ENCODE measurements at places on chromosomes 16 and 17.

GRCh38 chr17:1498233-1498632, 5.7 kb upstream of the MYO1C start:
- no peak for DNase-seq

GRCh38 chr17:32590974-32591373, 104.2 kb downstream of the CDK5R1 start:
- peak; percentile 83 for DNase-seq

- no peak for DNase-seq
Measured at GRCh38 chr17:17730250-17730935, 49.1 kb downstream of the RAI1 start.

DNA sequence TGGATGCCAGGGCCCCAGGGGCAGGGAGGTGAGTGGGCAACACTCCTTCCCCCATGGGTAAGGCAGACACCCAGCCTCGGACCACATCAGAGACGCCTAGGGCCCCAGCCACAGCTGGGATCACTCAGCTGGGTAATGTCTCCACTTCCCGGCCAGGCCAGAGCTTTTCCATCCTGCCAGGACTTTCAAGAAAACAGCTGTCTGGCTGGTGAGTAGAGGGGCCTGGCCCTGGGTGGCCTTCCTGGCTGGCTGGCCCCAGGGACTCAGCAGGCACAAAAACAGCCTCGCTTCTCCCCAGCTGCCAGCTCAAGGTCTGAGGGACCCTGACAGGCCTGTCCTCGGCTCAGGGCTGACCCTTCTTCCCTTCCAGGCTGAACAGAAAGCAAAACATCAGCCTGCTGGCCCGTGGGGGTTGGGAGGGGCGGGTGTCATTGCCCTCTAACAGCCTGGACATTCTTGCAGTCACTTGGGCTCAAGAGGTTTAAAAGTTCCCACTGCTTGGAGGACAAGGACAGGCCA, 45.3 kb upstream of the JPH3 start:
- DNase-seq, result no peak

DNA sequence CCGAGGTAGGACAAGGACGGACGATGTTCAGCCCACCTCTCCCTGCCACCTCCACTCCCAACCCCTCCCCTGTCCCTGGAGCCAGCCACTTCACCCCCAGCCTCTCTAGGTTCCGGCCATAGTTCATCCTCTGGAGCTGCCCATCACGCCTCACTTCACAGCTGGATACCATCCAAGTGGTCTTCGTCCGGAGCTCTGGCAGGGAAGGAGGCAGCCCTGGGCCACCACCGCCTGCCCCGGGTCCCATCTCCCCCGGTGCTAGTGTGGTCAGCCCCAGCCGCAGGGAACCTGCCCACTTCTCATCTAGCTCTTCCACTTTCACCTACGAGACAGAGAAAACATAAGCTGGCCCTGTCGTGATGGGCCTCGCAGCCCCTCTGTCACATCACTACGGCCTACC, 6.3 kb upstream of the GPS2 start:
- DNase-seq, result no peak

GRCh38 chr16:49465661-49466528, 92.3 kb downstream of the C16orf78 start:
- DNase-seq, result no peak

- DNase-seq, result no peak
Measured at GRCh38 chr17:61490540-61490975, 38.3 kb downstream of the TBX4 start.

- DNase-seq, result no peak
Measured at GRCh38 chr17:83137523-83137922, 58.1 kb downstream of the METRNL start.

- DNase-seq, result no peak
Measured at GRCh38 chr17:76083536-76084182, 4.7 kb downstream of the ZACN start.

- no peak for DNase-seq
Measured at GRCh38 chr16:17227278-17227677, 243.5 kb downstream of the XYLT1 start.

GRCh38 chr17:75531721-75532072, 6.2 kb downstream of the LLGL2 start:
- no peak for DNase-seq

GRCh38 chr16:84940670-84941551, 70.4 kb downstream of the ZDHHC7 start:
- DNase-seq, result no peak

GRCh38 chr16:11165349-11165748, 90.7 kb downstream of the SOCS1 start:
- no peak for DNase-seq

DNA sequence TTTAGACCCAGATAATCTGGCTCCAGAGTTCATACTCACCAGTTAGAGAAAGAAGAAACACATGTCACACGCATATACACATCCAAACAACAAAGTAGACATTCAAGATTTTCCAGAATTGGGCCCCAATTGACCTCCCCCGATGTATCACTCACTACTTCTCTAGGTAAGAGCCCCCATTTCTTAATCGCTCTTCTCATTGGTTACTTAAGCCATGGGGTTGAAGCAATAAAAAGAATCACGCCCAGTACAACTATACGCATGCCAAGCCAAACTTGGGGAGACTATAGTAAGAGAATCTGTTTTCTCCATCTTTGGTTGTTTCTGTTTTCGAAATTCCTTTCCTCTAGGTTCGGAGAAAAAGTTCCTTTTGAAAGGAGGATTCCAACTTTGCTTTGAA, 565 bp downstream of the DDX52 start:
- DNase-seq, result no peak

DNA sequence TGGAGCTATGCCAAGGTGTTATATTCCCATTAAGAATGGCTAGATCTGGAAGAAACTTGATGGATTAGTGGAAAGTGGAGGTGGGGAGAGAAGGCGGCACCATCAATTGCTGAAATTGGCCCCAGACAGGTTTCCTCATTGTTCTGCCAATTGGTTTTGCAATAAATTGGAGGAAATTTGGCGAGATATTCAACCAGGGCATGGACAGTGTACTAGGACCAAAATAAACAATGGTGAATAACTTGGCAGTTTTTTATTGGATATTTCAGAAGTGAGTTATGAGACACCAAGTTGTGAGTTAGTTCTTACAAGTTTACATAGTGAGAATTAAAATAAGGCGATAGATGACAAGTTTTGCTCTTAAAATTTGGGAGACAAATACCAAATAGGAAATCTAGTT, 41.1 kb upstream of the SOX9 start:
- DNase-seq, result no peak

DNA sequence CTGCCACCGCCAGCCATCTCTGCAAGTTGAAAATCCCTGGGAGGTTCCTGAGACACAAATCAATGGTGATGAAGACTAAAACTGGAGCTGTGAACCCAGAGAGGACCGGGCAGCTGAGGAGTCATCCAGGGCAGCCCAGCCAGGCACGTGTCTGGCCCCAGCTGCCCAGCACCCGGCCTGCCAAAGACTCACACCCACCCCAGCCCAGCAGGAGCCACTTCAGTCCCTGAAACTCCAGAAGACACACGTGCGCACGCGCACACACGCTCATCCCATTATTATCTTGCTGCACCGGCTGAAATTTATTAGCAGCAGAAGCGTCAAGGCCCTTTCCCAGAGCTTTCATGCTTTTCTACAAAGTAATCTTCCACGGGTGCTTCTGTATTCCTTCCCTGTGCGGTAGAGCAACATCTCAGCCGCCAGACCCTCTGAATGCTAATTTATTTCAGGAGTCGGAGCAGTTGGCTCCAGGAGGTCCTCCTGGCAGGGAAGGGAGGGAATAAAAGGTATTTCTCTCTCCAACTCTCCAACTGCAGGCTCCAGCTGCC, 59.8 kb upstream of the RBFOX3 start:
- DNase-seq, result peak; percentile 48

DNA sequence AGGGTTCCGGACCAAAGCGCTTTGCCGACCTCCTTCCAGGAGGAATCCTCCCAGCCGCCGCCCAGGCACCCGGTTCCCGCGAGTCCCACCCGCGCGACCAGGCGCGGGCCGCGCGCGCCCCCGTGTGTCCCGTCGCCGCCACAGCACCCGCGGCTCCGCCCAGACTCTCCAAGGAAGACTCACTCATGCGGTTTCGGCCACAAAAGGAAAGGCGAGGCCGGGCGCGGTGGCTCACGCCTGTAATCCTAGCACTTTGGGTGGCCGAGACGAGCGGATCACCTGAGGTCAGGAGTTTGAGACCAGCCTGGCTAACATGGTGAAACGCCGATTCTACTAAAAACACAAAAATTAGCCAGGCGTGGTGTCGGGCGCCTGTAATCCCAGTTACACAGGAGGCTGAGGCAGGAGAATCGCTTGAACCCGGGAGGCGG, 3.5 kb upstream of the PKMYT1 start:
- DNase-seq, result peak; percentile 53

- no peak for DNase-seq
Measured at GRCh38 chr17:82407255-82407654, 10.9 kb upstream of the HEXD start.

- no peak for DNase-seq
Measured at GRCh38 chr17:3982541-3983017, 18.3 kb upstream of the ATP2A3 start.

DNA sequence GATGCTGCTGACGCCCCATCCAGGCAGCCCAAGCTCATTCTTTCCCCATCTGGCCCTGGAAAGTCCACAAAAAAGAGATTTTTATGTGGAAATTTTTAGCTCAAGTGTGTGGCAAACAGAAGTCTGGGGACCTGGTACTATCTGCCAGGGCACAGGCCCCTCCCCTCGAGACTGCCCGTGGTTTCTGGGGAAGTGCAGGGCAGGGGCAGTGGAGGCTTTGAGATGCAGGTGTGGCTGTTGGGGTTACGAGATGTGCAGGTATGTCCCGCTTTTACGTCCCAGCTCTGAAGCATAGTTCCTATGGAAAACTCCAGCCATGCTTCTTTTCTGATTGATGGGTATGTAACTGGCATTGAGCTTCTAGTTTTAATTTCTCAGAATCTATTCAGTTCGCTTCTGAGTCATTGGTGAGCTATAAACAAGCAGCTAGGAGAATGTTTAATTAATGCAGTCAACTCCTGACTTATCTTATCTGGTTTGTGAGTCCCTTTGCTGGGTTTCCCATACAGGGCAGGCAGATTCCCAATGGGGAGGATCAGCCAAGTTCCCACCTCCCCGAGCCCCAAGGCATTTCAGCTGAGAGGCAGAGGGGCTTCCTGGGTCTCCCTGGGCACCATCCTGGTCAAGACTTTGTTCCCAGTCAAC, 16.2 kb downstream of the TBX4 start:
- no peak for DNase-seq

- DNase-seq, result no peak
Measured at GRCh38 chr17:58377093-58377601, 25.1 kb upstream of the SUPT4H1 start.

DNA sequence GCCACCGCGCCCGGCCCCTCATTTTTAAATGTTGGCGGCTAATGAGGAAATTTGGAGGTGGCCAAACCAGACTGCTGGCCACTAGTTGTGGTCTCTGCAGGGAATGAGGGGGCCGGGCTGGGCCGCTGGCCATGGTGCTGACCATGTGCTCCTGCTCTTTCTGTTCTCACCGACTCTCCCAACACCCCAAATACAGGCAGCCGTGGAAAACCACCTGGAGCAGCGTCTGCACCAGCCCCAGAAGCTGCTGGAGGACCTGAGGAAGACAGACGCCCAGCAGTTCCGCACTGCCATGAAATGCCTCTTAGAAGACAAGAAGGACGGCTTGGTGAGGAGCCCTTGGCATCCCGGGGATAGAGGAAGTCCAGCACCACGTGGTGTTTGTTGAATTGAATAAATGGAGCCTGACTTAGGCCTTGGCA, 21.3 kb downstream of the OTOA start:
- DNase-seq, result no peak

DNA sequence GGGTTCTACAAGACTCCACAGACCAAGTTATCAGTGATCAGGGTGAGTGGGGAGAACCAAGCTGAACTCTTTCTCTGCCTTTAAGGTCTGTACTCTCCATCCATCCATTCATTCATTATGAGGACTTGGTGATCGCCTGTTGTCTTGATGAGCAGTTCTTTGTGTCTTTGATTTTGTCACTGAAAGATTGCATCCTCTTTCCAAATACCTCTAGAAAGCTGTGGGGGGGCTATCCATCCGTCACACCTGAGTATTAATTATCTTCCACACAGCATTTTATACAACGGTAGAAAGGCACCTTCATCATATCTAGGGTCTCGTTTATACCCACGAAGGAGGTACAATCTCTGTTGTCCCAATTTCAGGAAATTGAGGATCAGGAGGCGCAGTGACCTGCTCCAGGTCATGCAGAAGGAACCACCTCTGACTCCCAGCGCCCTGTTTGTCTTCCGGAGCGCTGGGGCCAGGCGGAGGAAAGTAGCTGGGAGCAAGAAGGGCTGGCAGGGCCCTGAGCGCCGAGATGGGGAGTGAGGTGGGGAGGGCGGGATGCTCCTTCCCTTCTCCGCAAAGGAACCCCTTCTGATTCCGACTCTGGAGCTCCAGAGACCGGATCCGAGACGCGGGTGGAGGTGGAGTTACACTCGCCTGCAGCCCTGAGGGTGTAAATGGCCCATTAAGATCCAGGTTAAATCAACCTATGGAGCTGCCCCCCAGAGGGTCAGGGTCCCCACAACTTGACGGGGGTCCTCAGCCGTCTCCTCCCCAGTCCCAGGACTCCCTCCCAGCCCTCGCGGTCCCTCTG, 605 bp upstream of the ABAT start:
- DNase-seq, result no peak

- no peak for DNase-seq
Measured at GRCh38 chr16:57304169-57305061, 19.9 kb upstream of the PLLP start.

GRCh38 chr16:24986512-24987303, 28.5 kb downstream of the ARHGAP17 start:
- DNase-seq, result no peak

GRCh38 chr17:47934856-47935255, 6.5 kb upstream of the PNPO start:
- no peak for DNase-seq

DNA sequence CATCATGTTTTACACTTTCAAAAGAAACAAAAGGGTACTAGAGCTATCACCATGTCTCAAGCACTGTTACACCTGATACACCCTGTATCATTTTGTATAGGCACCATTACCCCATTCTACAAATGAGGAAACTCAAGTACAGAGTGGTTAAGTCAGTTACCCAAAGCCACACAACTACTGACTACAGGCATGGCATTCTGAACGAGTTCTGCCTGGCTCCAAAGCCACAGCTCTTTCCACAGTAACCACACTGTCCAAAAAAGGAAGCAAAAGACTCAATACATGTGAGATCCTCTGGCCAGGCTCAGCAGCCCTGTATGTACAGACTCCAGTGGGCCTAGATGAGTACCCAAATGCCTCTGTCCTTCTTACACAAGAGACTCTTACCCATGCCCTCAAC, 4.7 kb downstream of the DYNC1LI2 start:
- DNase-seq, result no peak

Data from NCI-H2107 (cell line).